ENCODE measurements at places on chromosomes 4 and X. TPM values are rescaled to one million over a fixed set of nuclear protein-coding genes. Genes with fewer than 3 reads are reported as not detected.
A peak's percentile ranks its signal among the peaks of the same experiment; 100 is the strongest.

GRXCR1 gene
- total RNA-seq = not detected

USP46 gene
- 25.1 TPM for total RNA-seq

N4BP2 gene
- total RNA-seq = 1.5 TPM

SRPX gene
- total RNA-seq = 10.6 TPM

SLC26A1 gene
- total RNA-seq = not detected

PDGFC gene
- 120 TPM for total RNA-seq

ARHGEF38 gene
- not detected for total RNA-seq

PCDH10 gene
- 151 TPM for total RNA-seq

ADRA2C gene
- 0.26 TPM for total RNA-seq

SLC25A14 gene
- total RNA-seq = 16.4 TPM

GRCh38 chrX:109966246-109966645 lies 36.7 kb upstream of the TMEM164 start:
- DNase-seq = no peak

GRCh38 chrX:72089254-72089653 lies 42.5 kb downstream of the RTL5 start:
- DNase-seq = no peak

DNA sequence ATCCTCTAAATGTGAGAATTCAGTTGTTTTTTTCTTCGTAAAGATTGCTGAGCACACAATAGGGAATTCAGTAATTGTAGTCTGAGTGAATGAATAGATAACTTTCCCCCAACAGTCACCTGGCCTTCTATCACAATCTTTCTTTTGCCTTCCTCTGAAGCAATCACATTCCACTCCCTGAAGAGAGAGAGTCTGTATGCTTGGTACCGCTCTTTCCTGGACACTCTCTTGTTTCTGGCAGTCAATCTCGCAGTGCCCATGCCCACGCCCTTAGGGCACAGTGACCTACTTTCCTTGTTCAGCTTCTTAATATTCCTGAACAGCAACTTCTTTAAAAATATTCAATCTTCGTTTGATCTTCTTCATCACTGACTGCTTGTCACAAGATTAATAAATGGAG lies 255.9 kb downstream of the ADAMTS3 start:
- DNase-seq = no peak

DNA sequence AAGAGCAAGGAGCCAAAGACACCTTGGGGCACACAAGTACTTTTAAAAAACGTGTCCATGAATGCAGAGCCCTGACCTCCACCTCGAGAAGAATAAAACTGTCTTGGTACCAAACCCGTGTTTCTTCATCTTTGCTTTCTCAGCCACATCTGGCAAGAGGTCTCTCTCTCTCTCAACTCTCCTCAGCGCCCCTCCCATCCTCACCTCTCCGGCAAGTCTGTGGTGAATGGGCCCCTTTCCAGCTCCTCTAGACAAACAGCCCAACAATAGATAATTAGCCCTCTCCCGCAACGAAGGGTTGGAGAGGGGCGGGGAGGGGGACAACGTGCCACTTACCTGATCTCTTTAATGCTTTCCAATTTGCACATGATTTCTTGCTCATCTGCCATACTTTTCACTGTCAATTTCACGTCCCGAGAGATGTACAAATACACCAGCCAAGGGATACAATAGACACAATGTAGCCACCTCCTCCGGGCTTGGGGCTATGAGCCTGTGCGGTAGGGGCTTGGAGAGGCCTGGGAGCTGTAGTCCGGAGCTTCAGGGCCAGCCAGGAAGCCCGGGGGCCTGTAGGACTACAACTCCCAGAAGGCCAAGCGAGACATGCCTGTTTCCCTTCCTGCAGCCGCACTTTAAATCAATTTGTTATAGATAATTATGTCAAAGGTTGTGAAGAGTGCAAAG lies at the start of gene ZC4H2:
Gene ZC4H2, minus strand, starts transcription at position 462 of the 684 bp plus-strand sequence. Its CDS starts 73 bp downstream, at position 389.
- peak; percentile 62 for DNase-seq

GRCh38 chrX:149531599-149531998 lies 9.2 kb upstream of the EOLA1 start:
- DNase-seq = no peak

- no peak for DNase-seq
Observed at GRCh38 chrX:118717678-118718391, 9.6 kb upstream of the IL13RA1 start.

DNA sequence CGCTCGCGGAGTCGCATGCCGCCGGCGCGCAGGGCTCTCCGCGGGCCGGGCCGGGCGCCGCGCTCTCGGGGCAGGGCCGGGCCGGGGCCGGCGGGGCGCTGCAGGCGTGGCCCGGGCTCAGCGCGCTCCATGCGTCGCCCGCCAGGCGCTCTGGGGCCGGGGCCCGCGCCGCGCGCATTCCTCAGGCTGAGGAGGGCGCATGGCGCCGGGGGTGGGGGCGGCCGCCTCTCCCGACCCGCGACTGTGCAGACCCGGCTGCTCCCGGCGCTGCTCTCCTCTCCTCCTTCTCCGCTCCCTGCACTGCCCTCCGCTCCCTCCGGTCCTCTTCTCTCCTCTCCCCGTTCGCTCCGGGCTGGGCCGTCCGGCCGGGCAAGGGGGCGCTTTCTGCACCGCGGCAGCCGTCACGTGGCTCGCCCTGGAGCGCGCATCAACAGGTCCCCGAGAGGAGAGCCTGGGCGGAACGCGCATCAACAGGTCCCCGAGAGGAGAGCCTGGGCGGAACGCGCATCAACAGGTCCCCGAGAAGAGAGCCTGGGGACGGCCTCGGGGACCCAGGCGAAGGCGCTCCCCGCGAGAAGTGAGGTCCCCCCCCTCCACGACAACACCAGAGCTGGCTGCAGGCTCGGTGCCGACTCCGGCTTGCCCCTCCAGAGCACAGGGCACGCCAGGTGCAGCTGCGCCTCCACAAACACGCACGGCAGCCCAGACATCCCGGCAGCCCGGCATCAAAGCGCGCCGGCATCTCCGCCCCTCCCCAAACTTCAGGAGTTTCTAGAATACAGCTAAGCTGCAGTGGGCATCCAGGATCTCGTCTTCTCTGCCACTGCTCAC lies 12.9 kb downstream of the PPP2R3B start:
- peak; percentile 19 for DNase-seq

- DNase-seq = no peak
Observed at GRCh38 chr4:89617317-89617716, 219.6 kb downstream of the SNCA start.

DNA sequence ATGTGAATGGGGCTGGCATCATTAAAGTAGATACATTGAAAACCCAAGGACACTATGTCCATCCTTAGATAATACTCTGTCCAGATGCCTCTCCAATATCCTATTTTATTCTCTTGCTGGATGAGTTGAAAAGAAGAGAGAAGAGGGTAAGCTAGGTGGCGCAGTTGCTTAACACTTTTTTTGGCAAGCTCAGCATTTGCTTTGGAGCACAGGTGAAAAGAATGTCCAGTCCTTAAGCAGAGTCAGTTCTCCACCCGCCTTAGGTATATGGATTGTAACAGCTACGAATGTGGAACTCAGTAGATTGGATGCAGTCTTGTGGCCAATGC lies 208.4 kb downstream of the NWD2 start:
- DNase-seq = peak; percentile 39

DNA sequence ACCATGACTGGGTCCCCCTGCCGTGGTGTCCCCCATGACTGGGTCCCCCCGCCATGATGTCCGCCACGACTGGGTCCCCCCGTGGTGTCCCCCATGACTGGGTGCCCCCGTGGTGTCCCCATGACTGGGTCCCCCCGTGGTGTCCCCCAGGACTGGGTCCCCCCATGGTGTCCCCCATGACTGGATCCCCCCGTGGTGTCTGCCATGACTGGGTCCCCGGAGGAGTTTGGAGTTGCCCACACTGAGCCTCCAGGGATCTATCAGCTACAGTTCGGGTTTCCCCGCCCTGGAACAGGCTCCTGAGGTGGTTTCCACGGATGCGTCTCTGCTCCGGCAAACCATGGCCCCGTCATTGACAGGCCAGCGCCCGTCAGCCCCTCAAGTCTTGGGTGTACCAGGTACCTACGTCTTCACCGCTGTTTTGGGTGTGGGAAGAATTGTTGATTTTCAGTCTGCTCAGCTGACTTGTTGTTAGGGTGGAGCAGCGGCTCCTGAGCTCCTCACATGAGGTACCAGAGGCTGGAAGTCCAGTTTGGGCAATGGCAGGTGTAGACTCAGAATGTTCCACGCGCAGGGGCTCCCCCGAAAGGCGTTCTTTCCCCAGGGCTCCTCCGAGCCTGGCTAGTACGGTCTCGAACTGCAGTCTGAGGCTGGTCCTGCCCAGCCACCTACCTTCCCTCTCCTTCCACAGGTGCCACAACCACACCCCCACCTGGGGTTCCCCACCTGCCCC lies 8.3 kb upstream of the PDE6B start:
- DNase-seq = no peak

GRCh38 chr4:169225058-169225751 lies 45.6 kb downstream of the SH3RF1 start:
- peak; percentile 94 for DNase-seq

GRCh38 chr4:2607822-2608221 lies 71.4 kb downstream of the FAM193A start:
- no peak for DNase-seq

DNA sequence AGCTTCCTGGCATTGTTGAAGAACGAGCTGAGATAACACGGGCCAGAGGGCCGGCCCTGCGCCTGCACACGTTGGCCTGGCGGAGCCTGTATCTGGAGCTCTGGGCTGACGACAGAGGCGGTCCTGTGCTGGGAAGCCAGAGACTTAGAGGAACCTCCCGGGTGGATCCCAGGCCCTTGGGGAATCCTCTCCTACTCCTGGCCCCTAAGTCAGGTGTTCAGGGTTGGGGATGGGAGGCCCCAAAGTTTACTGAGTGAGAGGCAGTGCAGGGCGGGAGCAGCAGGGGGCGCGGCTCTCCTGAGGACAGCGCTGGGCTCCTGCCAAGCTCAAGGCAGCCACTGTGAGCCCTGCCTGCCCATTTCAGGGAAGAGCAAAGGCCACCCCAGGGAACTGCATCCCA lies 2.5 kb upstream of the HTRA3 start:
- DNase-seq = peak; percentile 22

- no peak for DNase-seq
Observed at GRCh38 chrX:45788941-45789348, 588.3 kb upstream of the DIPK2B start.

DNA sequence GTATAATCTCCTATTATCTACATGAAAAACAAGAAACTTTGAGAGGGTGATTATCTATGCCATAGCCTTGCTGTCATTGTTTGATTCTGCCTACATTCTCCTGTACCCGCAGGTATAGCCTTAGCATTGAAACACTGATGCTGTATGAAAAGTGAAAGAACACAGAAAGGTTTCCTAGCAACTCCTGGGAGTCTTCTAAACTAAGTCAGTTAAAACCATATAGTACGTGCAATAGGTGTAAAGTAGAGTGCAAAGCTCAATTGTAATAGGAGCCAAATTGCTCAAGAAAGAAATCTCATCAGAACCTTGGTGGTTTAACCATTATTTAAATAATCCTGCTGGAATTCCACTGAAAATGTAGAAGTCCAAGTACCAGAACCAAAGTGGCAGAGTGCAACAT lies 489.7 kb downstream of the PCDH10 start:
- DNase-seq = no peak

- peak; percentile 2 for DNase-seq
Observed at GRCh38 chrX:41734530-41734929, 10.5 kb downstream of the GPR82 start.

- DNase-seq = no peak
Observed at GRCh38 chr4:62528874-62529273, 1328.7 kb downstream of the ADGRL3 start.

DNA sequence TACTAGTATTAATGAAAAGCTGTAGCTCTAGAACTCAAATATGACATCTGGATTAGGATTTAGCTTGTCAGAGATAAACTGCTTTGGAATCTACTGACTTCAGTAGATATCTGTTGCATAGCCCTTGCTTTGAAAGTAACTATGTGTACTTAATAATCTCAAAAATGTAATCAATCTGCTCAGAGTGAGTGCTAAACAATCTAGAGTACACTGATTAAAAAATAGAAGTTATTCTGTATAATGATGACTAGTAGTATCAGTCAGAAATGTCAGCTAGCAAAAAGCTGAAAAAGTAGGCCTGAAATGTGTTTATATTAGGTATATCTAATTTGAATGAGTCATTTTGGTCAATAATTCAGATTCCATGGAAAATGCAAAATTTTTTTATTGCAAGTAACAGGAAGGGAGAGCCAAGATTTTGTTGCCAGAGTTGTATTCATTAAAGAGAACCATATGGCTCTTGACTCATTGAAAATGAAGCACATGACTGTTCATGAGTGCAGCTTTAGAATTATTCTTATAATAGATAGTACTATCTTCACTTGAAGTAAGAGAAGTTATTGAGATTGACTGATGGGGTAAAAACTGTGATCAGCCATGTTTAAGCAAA lies 20.0 kb downstream of the CLCN3 start:
- DNase-seq = peak; percentile 83

DNA sequence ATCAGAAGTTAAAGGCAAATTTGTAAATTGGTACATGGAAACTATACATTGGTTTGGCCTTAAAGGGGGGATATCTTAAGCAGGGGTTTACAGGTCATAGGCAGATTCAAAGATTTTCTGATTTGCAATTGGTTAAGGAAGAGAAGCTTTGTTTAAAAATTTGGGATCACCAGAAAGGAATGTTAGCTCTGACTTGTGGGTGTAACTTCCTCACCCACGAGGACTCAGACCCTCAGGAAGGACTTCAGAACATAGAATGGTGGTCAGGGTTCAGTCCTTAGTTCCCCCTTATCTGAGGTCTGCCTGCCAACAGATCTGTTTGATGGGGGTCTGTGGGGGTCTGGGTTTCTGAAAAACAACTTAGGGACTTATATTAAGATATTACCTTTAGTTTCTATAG lies 427.4 kb upstream of the DIPK2B start:
- DNase-seq = no peak

- no peak for DNase-seq
Observed at GRCh38 chr4:26896636-26897035, 36.0 kb downstream of the STIM2 start.

- DNase-seq = no peak
Observed at GRCh38 chr4:116913451-116913850, 171.9 kb downstream of the TRAM1L1 start.

- DNase-seq = no peak
Observed at GRCh38 chrX:25389266-25389665, 373.5 kb upstream of the ARX start.

DNA sequence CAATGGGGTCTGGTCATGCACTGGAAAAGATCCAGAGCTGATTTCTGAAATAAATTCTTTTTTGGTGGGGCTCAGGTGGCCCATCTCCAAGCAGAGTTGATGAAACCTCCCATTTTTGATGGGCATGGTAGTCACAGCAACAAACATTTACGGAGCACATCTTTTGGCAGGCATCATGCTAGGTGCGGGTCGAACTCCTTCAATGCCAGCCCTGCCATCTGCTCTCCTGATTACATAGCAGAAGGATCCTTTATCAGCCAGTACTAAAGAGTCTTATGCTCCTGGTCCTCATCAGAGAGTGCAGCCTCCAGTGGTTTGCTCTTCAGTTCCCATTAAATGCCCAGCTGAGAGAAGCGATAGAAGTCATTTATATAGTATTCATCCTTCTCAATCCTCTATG lies 121.7 kb downstream of the GRXCR1 start:
- DNase-seq = no peak

DNA sequence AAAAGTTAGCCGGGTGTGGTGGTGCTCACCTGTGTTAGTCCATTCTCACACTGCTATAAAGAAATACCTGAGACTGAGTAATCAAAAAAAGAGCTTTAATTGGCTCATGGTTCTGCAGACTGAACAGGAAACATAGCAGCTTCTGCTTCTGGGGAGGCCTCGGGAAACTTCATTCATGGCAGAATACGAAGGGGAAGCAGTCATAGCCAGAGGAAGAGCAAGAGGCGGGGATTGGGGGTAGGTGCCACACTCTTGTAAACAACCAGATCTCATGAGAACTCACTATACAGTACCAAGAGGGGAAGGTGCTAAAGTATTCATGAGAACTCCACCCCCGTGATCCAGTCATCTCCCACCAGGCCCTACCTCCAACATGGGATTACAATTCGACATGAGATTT lies 64.1 kb downstream of the BEND4 start:
- DNase-seq = no peak

GRCh38 chr4:30714408-30715031 lies 5.6 kb upstream of the PCDH7 start:
- DNase-seq = peak; percentile 18
